ENCODE measurements at places on chromosomes 4 and X.

DNA sequence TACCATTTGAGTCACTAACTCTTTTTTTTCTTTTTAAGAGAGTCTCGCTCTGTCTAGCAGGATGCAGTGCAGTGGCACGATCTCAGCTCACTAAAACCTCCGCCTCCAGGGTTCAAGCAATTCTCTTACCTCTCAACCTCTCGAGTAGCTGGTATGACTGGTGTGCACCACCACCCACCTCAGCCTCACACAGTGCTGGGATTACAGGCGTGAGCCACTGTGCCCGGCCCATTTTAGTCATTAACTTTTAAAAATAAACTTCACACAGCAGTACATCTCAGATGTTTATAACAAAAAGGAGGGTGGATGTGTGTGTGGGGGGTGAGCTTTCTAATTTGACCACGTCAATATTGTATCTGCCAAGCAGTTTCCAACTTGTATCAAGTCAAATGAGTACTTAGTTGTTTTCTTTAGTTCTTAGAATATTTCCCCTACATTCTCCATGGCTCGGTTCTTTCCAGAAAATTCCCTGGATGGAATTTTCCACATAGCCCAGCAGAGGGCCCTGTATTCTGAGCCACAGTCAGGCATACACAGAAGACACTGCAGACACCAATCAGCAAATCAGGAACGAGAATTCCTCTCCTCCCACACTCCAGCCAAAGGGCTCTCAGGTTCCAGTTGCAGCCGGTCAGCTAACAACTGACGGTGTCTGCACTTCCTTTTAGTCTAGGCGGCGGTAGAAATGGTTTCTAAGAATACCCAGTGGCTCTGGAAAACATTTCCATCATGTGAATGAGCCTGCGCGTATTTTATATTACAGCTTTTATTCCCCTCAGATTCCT is 20.1 kb upstream of the ARAF start:
- no peak for DNase-seq

DNA sequence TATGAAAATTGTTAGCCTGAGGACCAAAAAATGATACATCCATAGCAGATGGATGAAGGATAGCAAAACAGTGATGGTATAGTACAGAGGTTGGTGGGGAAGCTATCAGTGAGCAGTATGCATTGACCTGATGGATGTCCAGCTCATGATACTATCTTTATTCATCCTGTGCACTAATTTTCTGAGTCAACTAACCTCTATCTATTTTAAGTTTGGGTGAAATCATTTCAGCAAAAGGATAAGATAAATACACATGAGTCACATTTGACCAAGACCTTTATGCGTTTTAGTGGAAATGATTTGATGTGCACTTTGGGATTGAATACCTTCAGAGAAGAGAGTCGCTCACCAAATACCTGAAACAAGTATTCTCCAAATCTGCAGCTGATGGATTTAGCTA is 351.0 kb upstream of the NR3C2 start:
- DNase-seq: no peak

DNA sequence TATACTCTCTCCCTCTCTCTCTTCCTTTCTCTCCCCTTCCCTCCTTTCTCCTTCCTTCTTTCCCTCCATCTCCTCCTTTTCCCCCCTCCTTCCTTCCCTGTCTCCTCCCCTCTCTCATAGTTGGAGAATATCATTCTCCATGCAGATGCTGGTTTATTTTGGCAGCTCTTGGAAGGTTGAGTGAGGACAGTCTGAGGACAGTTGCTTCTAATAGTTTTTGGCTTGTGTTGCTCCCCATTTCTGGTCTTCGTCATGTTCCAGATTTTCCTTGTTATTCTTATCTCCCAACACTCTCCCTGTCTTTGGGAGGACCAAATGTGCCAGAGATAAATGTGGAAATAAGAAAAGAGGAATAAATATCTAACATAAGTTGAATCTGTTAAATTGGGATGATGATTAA is 263.0 kb downstream of the FRMPD4 start:
- DNase-seq: no peak

- no peak for DNase-seq
Measured at GRCh38 chr4:143424276-143424675, 87.6 kb downstream of the GAB1 start.

DNA sequence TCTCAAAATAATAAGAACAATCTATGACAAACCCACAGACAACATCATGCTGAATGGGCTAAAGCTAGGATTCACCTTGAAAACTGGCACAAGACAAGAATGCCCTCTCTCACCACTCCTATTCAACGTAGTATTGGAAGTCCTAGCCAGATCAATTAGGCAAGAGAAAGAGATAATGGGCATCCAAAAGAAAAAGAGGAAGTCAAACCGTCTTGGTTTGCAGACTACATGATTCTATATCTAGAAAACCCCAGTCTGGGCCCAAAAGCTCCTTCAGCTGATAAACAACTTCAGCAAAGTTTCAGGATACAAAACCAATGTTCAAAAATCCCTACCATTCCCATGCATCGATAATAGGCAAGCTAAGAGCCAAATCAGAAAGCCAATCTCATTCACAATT is 59.0 kb downstream of the CHM start:
- no peak for DNase-seq

- no peak for DNase-seq
Measured at GRCh38 chrX:17687648-17688047, 49.6 kb upstream of the SCML1 start.

- DNase-seq: no peak
Measured at GRCh38 chrX:14411326-14411725, 118.0 kb upstream of the GLRA2 start.

DNA sequence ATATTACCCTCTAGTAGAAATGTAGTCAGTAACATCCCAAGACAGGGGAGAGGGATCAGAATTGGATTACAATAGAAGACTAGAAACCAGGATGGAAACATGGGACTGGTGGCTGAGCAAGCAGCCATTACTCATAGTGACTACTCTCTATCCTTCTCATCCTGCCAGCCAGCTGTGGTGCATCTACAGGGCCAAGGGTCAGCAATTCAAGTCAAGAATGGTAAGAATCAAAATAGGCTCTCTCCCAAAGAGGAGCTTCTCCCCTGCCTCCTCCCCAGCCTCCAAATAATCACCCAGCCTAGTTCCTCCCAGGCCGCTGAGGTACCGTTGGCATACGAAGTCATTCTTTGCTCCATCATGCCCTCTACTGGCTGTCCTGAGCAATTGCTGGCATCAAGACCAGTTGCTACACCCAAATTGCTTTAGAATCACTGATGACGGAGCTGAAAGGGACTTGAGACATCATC is 19.4 kb downstream of the AWAT2 start:
- DNase-seq: no peak

Data from activated CD8-positive, alpha-beta memory T cell treated with anti-CD3 and anti-CD28 coated beads for 1 hour (primary cell).